Hepatocyte (in vitro differentiated cells): ENCODE measurements at places on chromosomes 4 and X. TPM values are rescaled to one million over a fixed set of nuclear protein-coding genes. Genes with fewer than 3 reads are reported as not detected.
A peak's percentile ranks its signal among the peaks of the same experiment; 100 is the strongest.

Gene COL4A6
- total RNA-seq = 9.6 and 12.9 TPM in 2 replicates

Gene CT45A3
- not detected in 2 replicates for total RNA-seq

Gene NXF2
- not detected in 2 replicates for total RNA-seq

Gene ERAS
- total RNA-seq = 0.47 TPM in 1 of 2 replicates, not detected in the other

Gene GPC3
- total RNA-seq = 860 and 874 TPM in 2 replicates

Gene MGARP
- total RNA-seq = 0.90 and 2.0 TPM in 2 replicates

Gene ANXA5
- 505 and 508 TPM in 2 replicates for total RNA-seq

DNA sequence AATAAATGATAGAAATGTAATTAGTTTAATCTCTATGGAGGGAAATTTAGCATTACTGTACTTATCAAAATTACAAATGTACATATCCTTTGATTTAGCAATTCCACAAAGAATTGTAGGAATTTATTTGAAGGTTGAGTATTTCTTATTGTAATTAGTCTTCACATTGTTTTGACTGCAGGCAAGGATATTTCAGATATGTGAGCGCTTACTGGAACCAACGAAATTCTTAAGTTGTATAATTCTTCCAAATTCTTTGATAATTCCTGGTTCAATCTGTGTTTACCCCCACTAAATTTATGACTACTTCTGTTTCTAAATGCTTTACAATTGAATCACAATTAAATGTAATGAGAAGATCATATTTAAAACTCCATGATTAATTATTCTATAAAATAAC lies 26.9 kb upstream of the WWC2 start:
- no peak for DNase-seq

DNA sequence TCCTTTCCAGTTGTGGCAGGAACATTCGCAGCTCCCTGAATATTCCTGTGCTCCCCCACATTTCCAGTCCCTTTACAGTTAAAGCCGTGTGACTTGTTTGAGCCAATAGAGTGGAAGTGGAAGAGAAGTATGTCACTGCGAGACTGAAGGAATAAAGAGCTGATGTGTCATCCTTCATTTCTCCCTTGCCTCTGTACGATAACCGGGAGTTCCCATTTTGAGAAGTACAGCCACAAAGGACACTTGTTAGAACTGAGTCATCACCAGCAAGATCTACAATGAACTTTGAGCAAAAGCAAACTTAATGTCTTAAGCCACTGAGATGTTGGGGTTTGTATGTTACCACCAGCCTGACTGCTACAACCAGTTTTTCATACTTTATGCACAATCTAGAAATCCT lies 92.3 kb downstream of the SPRY1 start:
- DNase-seq = peak; percentile 64

DNA sequence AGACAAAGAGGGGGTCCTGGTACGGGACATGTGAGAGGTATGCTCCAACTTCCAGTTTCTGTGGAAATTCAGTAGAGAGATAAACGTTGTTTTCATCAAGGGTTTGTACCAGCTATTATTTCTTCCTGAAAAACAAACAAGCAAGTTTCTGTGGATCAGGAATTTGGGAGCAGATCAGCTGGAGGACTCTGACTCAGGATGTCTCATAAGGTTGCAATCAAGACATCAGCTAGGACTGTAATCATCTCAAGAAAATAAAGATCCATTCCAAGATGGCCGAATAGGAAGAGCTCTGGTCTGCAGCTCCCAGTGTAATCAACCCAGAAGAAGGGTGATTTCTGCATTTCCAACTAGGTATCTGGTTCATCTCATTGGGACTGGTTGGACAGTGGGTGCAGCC lies 23.5 kb upstream of the NFKB1 start:
- DNase-seq = no peak

GRCh38 chr4:87908336-87908735 lies 67.2 kb upstream of the SPP1 start:
- DNase-seq = no peak

GRCh38 chr4:61214680-61215079 lies 14.6 kb downstream of the ADGRL3 start:
- DNase-seq = no peak

DNA sequence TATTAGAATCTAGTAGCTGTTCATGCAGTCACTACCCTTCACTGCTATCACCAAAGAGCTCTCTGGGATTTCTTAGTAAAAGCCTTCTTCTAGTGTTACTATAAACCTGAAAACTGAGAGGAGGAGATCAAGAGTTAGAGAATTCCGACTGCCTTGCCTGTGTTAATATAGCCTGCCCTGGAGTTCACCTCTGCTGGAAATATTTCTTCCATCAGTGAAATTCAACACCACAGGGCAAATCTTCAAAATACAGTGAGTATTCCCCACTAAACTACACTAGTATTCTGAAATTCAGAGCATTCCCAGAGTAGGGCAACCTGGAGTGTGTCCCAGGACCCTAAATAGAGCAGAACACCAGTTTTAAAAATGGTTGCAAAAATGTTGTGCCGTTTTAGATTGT lies 301.1 kb downstream of the ARHGAP24 start:
- no peak for DNase-seq

DNA sequence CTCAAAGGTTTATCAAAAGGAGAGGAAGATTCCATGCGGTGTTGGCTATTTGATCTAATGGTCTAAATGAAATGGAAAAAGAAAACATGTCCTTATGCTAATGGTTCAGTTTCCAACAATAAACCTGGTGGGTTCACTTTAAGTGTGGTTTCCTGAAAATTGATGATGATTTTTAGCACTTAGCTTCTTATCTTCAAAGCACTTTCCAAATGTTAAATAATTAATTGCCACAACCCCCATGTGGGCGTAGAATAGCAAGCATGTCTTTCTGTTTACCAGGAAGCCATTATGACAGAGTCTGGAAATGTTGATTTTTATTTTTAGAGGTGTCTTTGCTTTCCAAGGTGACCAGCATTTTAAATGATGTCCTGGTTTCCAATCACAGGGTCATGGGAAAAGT lies 134.8 kb upstream of the SLC4A4 start:
- DNase-seq = no peak

- DNase-seq = no peak
Observed at GRCh38 chr4:162706051-162706450, 460.6 kb downstream of the NAF1 start.

- DNase-seq = peak; percentile 37
Observed at GRCh38 chrX:41984628-41985027, 61.3 kb upstream of the CASK start.

DNA sequence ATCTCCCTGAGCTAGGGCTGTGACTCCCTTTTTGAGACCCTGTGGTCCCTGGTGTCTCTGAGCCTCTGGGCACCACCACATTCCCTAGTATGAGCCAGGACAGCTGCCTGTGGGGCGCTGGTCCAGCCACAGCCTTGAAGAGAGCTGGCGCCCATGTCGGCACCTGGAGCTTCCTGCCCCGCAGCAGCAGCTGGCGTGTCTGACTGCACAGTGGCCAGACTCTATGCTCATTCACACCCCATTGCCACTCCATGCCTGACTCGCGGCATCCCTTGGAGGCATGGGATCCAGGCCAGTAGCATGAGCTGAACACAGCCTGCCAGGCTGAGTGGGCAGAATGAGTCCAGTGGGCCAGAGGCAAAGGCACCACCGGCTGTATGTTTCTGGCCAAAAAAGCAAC lies 8.3 kb upstream of the SPP1 start:
- DNase-seq = no peak

GRCh38 chrX:65643531-65644052 lies 23.9 kb upstream of the MSN start:
- DNase-seq = no peak

DNA sequence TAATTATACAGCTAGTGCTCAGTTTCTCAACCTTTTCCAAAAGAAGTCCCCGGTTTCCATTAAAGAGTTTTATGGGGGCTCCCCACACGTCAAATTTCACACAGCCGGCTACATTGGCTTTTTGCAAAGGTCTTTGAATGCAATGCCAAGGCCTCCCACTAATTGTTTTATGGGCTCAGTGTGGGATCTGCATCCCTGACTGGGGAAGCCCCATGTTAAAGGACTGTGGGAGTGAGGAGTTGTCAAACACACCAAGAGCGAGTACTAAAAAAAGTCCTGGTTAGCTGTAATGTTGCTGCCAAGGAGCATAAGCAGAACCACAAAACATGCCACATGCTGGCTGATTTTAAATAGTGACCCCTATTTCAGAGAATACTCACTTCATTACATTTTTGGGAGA lies 162.6 kb downstream of the BMPR1B start:
- DNase-seq = no peak

- no peak for DNase-seq
Observed at GRCh38 chr4:130074096-130074495, 978.1 kb downstream of the C4orf33 start.

- no peak for DNase-seq
Observed at GRCh38 chr4:84063619-84064018, 435.5 kb downstream of the NKX6-1 start.

- DNase-seq = no peak
Observed at GRCh38 chr4:173420801-173421200, 21.9 kb upstream of the SCRG1 start.

DNA sequence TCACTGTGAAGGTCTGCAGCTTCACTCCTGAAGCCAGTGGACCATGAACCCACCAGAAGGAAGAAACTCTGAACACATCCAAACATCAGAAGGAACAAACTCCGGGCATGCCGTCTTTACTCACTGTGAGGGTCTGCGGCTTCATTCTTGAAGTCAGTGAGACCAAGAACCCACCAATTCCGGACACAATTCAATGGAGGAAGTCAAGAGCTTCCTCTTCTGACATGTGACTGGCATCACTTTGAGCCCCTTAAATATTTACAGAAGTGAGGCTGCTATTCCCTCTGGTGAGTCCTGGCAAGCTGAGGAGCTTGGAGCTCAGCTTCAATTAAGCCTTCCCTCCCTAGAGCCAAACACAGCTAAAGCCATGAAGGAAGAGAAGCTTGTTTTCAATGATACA lies 103.5 kb upstream of the SRD5A3 start:
- no peak for DNase-seq

- no peak for DNase-seq
Observed at GRCh38 chrX:431056-431455, 44.3 kb upstream of the PPP2R3B start.

DNA sequence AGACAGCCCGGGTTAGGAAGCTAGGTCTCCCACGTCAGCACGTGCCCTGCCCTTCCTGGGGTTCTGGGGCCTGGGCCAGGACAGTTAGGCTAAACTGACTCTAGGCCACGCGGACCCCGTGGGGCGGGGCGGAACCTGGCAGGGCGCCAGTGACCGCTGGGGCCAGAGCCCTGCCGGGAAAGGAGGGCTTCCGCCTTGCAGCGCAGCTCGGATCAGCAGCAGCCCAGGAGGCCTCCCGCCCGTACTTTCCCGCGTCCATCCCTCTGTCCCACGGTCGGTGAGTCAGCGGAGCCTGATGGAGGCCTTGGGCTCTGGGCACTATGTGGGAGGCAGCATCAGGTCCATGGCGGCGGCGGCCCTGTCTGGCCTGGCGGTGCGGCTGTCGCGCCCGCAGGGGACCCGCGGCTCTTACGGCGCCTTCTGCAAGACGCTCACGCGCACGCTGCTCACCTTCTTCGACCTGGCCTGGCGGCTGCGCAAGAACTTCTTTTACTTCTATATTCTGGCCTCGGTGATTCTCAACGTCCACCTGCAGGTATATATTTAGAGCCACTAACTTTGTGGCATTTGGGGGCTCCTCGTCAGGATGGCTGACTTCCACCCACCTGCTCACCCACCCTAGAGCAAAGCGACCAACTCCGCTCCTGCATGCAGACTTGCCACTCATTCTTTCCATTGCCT lies at the start of gene SMIM10:
Gene SMIM10, plus strand, starts transcription at position 191 of the 681 bp plus-strand sequence. Its CDS starts 105 bp downstream, at position 296.
- DNase-seq = peak; percentile 72

DNA sequence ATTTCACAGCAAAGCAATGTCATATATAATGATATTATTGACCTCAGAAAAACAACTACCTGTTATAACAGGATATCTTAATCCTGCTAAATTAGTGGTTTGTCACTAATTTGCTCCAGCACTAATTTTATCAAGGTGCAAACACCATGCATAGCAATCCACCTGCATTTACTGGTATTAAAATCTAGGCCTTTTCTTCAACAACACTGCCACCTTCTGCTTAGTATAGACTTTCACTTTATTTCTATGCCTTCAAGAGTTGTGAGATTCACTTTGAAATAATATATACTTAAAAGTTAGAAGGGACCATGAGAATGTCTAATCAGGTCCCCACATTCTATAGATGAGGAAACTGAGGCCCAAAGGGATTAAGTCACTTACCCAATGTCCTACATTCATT lies 82.1 kb upstream of the IQCM start:
- DNase-seq = peak; percentile 23

GRCh38 chrX:74179499-74179898 lies 124.5 kb upstream of the ZCCHC13 start:
- no peak for DNase-seq

DNA sequence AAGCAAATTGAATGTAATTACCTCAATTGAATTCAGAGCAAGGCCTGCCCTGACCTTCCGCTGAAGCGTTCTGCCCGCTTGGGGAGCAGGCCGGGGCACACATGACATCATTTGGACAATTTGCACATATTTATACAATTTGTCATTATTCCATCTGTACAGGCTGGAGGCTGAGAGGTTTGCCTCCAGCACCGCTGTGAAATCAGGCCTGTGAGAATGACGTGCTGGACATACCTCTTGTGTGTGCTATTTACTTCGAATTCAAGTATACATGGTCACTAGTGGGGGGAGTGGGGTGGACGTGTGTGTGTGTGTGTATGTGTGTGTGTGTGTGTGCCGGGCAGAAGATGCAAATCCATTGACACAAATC lies 285.6 kb downstream of the SHOX start:
- DNase-seq = no peak

- no peak for DNase-seq
Observed at GRCh38 chr4:1164040-1164439, 8.3 kb downstream of the SPON2 start.

- DNase-seq = no peak
Observed at GRCh38 chr4:6557856-6558255, 17.1 kb upstream of the MAN2B2 start.

- no peak for DNase-seq
Observed at GRCh38 chr4:174449944-174450785, 72.1 kb downstream of the HPGD start.

DNA sequence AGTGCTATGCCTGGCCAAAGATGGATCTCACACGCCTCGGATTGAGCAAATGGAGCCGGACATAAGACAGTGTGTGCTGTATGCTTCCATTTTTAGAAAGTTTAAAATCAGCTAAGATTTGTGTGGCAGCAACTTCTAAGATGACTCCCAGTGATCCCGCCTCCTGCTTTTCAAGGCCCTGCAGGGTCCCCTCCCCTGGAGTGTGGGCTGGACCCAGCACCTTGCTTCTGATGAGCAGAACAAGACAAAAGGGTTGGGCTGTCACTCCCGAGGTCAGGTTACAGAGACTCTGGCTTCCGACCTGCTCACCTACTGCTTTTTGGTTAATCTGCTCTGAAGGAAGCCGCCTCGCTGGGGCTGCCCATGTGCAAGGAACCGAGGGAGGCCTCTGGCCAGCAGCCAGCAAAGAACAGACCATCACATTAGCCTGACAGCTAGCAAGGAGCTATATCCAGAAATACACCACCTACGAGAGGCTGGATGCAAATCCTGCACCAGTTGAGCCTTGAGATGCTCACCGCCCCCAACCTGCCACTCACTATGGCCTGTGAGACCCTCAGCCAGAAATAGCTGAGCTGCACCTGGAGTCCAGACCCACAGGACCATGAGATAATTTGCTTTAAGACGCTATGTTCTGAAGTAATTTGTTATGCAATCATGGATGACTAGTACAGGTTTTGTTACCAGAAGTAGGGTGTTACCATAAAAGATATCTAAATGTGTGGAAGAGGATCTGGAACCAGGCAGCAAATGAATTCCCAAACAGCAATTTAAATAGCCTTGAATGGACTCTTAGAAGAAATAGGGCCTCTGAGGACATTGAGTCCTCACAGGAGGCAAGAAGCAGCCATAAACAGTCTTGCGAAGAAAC lies 47.6 kb downstream of the CRMP1 start:
- DNase-seq = no peak
